ENCODE measurements at places on chromosomes 7 and 10.
A peak's percentile ranks its signal among the peaks of the same experiment; 100 is the strongest.

- H3K36me3 ChIP-seq = no peaks in the 10 kb centered on the region
- peaks cover 11% of the 10 kb centered on the region for H3K27me3 ChIP-seq
- H3K4me3 ChIP-seq = peak within 1 kb of the TSS; percentile 33
- no peak within 1 kb of the TSS for H3K27ac ChIP-seq
- H3K4me1 ChIP-seq = peaks cover 5% of the 10 kb centered on the region
Measured at GRCh38 chr10:16521311-16522016, at the start of gene C1QL3. Gene C1QL3, minus strand, starts transcription at chr10:16521879. Its CDS starts 814 bp downstream, at chr10:16521065.

- no peak overlapping the region for H3K4me3 ChIP-seq
- peaks cover 15% of the 10 kb centered on the region for H3K4me1 ChIP-seq
- H3K36me3 ChIP-seq = no peaks in the 10 kb centered on the region
- no peak overlapping the region for H3K27ac ChIP-seq
- no peak for DNase-seq
Measured at GRCh38 chr10:113047963-113048781, 98.1 kb downstream of the TCF7L2 start.

GRCh38 chr10:27601503-27601902 is 97.4 kb downstream of the RAB18 start:
- no peaks in the 10 kb centered on the region for H3K27me3 ChIP-seq
- H3K4me1 ChIP-seq = no peaks in the 10 kb centered on the region
- no peak for DNase-seq
- no peaks in the 10 kb centered on the region for H3K36me3 ChIP-seq
- H3K27ac ChIP-seq = no peak overlapping the region
- H3K4me3 ChIP-seq = no peak overlapping the region

GRCh38 chr10:133405844-133406527 is 12.0 kb downstream of the MTG1 start:
- no peak overlapping the region for H3K27ac ChIP-seq
- H3K4me3 ChIP-seq = no peak overlapping the region
- no peaks in the 10 kb centered on the region for H3K27me3 ChIP-seq
- peaks cover 71% of the 10 kb centered on the region for H3K36me3 ChIP-seq
- no peaks in the 10 kb centered on the region for H3K4me1 ChIP-seq

DNA sequence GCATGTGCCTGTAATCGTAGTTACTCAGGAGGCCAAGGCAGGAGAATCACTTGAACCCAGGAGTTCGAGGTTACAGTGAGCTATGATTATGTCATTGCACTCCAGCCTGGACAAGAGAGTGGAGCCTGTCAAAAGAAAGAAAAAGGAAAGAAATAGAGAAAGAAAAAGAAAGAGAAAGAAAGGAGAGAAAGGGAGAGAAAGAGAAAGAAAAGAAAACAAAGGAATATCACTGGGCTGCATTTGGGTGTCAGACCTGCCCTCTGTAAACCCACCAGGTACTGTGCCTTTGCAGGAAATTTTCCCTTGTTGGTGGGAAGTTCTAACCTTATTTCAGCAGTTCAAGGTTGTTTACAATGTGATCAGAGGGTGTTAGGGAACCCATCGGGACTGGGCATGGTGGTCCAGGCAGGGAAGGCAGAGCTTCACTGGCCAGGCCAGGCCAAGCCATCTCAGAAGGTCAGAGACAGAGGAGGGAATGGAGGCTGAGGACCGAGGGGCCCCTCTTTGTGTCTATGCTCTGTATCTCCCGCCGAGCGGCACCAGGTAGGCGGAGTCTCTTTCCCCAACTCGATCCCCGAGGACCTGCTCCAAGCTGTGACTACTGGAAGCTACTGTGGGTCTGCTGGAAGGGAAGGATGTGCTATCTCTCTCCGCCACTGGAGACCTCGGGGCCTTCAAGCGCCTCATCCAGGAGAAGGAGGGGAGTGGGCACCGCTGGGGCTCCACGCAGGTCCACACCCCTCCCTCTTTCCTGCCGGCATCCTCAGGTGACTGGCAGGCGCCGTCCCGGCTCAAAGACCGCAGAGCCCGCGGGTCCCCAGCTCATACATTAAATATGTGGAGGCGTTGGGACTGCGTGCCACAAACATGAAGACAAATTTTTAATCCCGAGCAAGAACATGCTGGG is 15.2 kb upstream of the KAZALD1 start:
- H3K4me3 ChIP-seq = no peak overlapping the region
- peaks cover 10% of the 10 kb centered on the region for H3K4me1 ChIP-seq
- no peak overlapping the region for H3K27ac ChIP-seq
- no peaks in the 10 kb centered on the region for H3K36me3 ChIP-seq

Data from naive thymus-derived CD4-positive, alpha-beta T cell (primary cell).